ENCODE measurements at places on chromosomes 5 and 9. TPM values are rescaled to one million over a fixed set of nuclear protein-coding genes. Genes with fewer than 3 reads are reported as not detected.

- DNase-seq = no peak
Measured at GRCh38 chr5:173904151-173904550, 16.0 kb downstream of the CPEB4 start.

- no peak for DNase-seq
Measured at GRCh38 chr5:561408-561807, 37.2 kb upstream of the SLC9A3 start.

GRCh38 chr5:95817430-95817829 is 5.1 kb downstream of the GLRX start:
- no peak for DNase-seq

- DNase-seq = no peak
Measured at GRCh38 chr5:112742424-112742823, 4.7 kb downstream of the APC start.

DNA sequence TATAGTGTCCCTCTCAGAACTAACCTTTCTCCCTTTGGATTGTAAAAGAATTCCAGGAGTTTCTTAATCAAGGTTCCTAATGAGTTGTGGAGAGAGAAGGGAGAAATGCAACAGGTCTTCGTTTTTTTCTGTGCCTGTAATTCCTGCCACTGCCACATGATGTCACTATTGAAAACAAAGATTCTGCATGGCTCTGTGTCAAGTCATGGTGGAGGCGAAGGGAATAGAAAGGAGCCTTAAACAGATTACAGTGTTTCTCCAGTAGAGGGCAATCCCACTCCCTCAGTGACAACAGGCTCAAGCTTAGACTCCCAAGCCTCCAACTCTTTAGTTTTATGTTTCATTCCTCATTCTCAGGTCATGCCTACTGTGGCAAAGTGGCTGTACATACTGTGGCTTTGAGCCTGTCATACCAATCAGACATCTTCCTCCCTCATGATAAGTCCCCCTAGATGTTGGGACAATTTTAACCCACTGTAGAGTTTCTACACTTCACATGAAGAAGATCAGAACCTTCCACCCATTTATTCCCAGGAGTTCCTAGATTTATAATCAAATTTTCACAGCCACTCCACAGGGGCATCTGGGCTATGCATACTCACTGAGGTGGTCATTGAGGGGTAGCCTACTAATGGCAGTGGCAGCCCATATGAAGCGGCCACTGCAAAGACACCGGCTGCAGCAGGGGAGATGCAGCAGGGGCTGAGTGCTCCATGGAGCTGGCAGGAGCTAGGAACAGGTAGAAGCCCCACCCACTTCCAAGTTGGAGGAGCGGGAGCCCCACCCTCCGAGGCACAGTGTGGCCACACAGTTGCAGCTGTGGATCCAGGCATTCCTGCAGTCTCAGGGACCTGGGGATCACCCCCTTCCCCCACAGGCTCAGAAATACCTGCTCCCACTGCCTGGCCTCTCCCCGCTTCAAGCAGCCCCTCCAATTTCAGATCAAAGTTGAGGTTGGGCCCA is 97.4 kb upstream of the TRIM32 start:
- no peak for DNase-seq

- no peak for DNase-seq
Measured at GRCh38 chr9:80447876-80448275, 876.1 kb downstream of the TLE4 start.

Gene SPATA31D4
- polyA plus RNA-seq = not detected

Gene ARID3C
- polyA plus RNA-seq = 0.58 TPM

Gene SAPCD2
- 0.38 TPM for polyA plus RNA-seq

Gene ST8SIA4
- 0.78 TPM for polyA plus RNA-seq

Gene PCDHB7
- polyA plus RNA-seq = 0.21 TPM

DNA sequence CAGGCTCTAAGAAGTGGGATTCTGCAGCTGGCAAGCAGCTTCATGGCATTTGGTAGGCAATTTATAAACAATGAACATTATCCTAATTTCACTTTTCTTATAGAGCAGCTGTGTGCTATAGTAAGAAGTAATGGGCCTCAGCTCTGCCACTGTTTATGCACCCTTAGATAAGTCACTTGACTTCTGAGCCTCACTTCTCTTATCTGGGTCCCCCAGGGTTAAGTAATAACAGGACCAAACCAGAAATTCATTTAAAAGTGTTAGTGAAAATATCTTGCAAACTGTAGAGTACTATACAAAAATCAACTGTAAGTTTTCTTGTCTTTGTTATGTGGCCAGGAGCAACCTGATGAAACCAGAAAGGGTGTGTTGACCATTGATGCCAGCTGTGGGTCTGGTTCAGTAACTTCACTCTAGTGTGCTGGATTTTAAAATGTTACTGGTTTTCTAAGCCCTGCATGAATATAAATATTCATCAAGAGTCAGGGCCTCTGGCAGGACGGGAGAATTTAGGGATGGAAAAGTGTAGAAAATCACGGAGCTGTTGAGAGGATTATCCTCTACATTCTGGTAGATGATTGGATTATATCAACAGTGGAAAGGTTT is 24.2 kb downstream of the TNFAIP8 start:
- DNase-seq = no peak

GRCh38 chr5:178866946-178867345 is 7.2 kb downstream of the ZNF354B start:
- no peak for DNase-seq

DNA sequence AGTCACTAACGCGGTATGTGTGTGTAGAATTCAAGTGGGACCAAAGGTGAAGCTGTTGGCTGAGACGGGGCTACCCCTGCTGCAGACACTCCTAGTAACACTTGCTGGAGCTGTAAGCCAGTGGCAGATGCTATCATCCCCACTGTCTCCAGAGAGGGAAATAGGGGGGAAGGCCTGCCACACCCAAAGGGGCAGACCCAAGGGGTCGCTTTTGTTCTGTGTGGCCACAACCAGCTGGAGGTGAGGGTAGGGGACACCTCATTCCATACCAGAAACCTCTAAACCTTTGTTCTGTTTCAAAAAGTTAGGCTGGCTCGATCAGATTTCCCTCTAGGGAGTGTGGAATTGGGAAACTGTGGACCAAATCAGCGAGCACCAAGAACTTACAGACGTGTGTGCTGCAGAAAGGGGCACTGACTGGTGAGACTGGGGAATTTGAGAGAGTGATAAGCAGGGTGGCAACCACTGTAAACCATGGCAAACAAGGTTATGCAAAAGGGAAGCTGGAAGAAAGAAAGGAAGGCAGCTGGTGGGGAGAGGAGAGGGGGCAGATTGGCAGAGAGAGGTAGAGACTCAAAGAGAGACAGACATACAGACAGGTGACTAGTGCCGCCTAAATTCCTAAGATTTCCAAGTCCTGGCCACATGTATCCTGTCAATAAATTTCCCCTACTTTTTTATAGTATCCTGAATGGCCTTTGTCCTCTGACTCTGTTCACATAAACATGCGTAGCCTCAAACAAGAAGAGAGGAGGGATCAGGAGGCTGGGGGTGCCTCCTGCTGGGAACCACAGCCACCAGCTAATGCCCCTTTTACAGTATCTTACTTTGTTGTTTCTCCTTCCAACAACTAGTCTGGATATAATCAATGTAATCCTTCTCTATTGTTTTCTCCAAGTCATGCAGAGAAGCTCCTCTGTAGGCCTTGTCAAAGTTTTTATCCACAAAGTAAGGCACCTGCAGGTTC is 15.6 kb upstream of the SPATA24 start:
- DNase-seq = no peak

DNA sequence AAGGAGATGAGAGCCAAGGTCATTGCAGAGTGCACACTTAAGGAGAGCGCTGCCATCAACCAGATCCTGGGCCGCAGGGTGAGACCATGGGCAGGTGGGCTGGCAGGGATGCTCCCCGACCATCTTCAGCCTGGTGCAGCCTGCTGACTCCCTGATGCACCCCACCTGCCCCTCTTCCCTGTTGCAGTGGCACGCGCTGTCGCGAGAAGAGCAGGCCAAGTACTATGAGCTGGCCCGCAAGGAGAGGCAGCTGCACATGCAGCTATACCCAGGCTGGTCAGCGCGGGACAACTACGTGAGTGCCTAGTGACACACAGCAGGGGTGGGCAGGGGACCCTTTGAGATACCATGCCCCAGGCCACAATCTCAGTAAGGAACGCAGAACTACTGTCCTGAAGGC is 28.3 kb downstream of the TCF7 start:
- DNase-seq = peak; percentile 29

GRCh38 chr9:116153765-116154333 is at the start of gene PAPPA:
TSS of gene PAPPA (plus strand) at chr9:116153791. CDS start at chr9:116154173, 382 bp downstream.
- DNase-seq = no peak

Gene ACOT12
- polyA plus RNA-seq = 50.7 TPM

Gene ADAMTS13
- polyA plus RNA-seq = 13.3 TPM

- no peak for DNase-seq
Measured at GRCh38 chr5:168072665-168073064, 218.8 kb upstream of the WWC1 start.

DNA sequence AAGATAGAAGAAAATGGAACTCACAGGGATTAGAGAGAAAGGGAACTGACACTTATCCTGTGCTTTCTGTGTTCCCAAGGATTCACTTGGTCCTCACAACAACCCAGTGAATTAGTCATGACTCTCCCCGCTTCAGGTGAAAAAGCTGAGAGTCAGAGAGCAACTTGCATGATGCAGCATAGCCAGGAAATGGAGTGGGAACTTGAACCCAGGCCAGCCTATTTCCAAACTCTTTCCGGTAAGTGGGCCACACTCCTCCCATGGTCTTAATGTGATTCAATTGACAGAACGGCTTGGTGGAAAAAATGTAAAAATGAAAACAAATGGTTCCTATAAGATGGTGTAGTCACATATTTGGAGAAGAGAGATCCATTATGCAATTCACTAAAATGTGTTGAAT is 45.9 kb upstream of the CEMIP2 start:
- DNase-seq = no peak

DNA sequence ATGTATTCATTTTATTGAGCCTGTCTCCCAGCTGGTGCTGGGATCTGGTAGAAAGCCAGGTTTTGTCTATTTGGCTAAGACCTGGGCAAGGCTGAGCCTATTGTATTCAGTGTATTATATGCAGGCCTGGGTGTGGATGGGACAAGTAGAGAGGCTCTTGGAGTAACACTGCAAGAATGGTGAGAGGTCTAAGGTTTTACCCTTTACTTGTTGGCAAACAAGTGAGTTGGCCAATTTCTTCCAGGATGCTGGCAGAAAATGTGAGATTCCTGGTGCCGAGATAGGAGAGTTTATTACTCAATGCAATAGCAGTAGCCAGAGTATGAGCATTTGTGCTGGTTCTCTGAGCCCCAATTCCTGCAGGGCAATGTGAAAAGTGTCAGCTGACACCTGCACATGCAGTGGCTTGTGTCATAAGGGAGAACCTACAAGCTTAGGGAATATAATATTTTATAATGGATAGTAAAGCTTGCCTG is 141.7 kb upstream of the PRLR start:
- DNase-seq = no peak

GRCh38 chr5:38650946-38651345 is 94.5 kb upstream of the LIFR start:
- DNase-seq = no peak

DNA sequence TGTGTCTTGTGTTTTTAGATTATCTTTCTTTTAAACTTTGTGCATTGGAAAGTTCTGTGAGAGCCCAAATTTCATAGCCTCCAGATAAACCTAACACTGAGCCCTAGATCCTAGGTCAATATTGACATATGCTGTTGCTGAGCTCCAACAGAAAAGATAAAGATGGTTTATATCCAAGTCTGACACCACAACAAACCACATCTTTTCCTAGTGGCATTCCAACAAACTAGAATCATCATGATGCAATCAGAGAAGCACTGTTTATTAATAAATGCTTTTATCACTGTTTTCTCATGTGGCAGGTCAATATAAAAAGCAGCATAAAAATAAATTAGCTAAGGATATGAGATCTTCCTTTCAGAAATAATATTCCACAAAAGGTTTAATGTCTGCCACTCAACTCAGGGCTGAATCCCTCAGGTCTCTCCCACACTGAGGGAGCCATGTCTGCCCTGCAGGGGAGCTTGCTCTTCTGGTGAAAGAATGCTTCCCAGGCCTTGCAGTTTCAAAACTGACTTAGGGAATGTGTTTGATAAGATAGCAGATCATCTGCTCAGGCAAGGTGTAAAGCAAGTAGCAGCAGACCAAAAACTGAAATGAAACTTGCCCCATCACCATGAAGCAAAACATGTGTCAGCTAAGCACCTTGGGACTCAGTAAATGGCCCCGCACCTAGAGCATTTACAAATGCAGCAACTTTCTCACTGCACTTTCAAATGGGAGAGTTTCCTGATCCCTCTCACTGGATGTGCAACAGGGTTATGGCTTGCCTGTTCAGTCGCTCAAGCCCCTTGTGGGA is 493.0 kb downstream of the AGTPBP1 start:
- DNase-seq = no peak

- DNase-seq = no peak
Measured at GRCh38 chr5:176955895-176956294, 50.7 kb downstream of the UIMC1 start.

- no peak for DNase-seq
Measured at GRCh38 chr5:155148694-155149093, 135.1 kb downstream of the KIF4B start.

DNA sequence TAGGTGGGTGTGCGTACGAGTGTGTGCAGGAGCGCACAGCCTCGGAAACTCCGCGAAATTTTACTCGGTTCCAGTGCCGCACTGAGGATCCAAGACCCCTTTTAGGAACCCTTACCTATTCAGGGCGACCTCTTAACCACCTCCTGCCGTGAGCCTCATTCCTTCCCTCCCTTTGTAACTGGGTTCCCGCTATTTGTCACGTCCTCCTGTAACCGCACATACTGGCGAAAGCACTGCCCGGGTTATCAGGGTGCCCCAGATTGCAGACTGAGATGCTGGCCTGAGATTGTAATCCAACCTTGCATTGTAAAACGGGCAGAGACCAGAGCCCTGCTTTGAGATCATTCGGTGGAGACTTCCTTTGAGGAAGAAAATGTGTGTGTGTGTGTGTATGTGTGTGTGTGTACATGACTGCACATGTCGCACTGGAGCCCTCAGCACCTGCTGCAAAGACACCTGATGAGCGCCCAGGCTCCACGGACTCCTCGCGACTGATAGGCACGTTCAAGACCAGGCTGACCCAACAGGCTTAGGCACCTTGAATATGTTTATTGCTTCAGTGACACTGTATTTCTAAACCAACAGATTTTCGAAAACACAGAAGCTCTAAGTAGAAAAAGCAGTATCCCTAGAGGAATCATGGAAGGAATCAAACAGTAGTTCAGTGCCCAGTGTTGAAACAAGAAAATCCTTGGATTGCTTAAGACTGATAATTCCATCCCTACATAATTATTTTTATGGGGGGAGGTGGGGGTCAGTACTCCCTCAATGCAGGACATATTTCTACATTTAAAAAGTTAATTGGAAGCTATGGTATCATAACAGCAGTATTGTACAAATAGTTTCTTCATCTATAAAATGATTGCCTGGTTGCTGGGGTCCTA is 86.5 kb upstream of the TNFAIP8 start:
- DNase-seq = peak; percentile 59

Measured in liver (tissue), 10 donors.